Fibroblast of the conjunctiva (primary cell): ENCODE measurements at places on chromosomes 11 and 22.

GRCh38 chr11:128761339-128761738, 67.5 kb downstream of the FLI1 start:
- DNase-seq, result no peak

DNA sequence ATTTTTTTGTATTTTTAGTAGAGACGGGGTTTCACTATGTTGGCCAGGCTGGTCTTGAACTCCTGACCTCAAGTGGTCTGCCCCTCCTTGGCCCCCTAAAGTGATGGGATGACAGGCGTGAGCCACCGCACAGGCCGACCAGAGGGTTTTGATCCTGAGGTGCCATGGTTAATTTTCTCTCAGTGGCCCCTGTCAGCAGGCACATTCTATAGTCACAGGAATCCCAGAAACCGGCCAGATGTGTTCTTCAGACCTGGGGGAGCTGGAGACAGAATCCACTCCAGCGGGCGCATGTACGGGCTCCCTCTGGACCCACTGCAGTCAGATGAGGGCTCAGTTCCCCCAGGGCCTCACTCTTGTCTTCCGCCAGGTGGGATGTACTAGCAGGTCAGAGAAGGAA, 17.0 kb downstream of the IGLL1 start:
- no peak for DNase-seq

GRCh38 chr11:576811-577610, 741 bp downstream of the PHRF1 start:
- no peak for DNase-seq

- no peak for DNase-seq
These were observed 65.6 kb downstream of the LARGE1 start for GRCh38 chr22:33854724-33855123.

DNA sequence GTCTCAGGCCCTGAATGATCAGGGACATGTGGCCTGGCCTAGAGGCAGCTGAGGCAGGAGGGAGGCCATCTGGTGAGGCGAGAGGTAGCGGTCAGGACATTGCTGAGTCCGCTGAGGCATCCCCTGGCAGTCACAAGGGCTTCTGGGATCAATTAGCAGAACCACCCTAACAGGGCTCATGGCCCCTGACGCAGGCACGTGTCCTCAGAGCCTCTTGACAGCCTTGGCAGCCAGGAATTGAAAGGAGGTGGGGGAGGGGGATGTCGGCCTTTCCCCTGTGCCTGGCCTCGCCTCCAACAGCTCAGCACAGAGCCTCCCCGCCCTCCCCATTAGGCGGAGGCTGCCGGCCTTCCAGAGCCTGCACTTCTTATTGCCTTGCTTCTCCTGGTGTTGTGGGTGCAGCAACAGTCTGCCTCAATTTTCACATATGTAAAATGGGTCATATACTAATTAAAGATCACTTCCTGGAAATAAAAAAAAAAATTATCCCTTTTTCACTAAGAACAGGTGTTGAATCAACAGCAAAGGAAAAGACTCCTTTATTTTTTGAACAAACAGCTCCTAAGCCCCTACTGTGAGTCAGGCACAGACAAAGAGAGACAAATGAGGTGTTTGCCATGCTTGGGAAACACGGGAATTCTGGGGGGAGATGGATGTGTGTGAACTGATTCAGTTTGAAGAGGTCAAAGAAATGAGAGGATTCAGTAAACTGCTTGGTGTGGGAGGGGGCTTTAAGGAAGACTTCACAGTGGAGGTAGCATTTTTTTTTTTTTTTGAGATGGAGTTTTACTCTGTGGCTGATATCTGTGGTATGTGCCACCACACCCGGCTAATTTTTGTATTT, 55.3 kb downstream of the NFAM1 start:
- peak; percentile 90 for DNase-seq

- DNase-seq, result peak; percentile 10
These were observed 98.0 kb downstream of the KIF18A start for GRCh38 chr11:28009996-28010395.

DNA sequence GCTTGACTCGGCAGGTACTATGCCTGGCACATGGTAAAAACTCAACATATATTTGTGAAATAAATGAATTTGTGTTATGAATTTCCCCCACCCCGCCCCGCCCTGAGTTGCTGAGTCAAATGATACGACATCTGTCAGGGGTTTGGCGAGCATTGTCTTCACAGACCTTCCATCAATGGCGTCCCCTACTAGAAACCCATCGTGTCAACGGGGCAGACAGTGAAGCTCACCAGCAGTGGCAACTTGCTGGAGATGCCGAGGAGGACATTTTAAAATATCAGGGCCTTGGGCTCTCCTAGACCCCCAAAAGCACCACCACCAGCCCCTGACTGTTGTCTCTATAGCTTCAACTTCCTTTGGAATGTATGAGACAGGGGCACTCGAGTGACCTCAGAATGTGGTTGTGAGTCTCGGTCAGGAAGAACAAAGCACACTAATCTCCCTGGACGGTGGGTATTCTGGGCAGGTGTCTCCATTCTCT, 761 bp upstream of the NXF1 start:
- no peak for DNase-seq

- DNase-seq, result no peak
These were observed at the start of gene CD3G for GRCh38 chr11:118343981-118344515. Gene CD3G (plus strand): TSS chr11:118344344. CDS start chr11:118344424, 80 bp downstream.

GRCh38 chr22:29914165-29914564, 31.2 kb downstream of the MTMR3 start:
- DNase-seq, result peak; percentile 38

DNA sequence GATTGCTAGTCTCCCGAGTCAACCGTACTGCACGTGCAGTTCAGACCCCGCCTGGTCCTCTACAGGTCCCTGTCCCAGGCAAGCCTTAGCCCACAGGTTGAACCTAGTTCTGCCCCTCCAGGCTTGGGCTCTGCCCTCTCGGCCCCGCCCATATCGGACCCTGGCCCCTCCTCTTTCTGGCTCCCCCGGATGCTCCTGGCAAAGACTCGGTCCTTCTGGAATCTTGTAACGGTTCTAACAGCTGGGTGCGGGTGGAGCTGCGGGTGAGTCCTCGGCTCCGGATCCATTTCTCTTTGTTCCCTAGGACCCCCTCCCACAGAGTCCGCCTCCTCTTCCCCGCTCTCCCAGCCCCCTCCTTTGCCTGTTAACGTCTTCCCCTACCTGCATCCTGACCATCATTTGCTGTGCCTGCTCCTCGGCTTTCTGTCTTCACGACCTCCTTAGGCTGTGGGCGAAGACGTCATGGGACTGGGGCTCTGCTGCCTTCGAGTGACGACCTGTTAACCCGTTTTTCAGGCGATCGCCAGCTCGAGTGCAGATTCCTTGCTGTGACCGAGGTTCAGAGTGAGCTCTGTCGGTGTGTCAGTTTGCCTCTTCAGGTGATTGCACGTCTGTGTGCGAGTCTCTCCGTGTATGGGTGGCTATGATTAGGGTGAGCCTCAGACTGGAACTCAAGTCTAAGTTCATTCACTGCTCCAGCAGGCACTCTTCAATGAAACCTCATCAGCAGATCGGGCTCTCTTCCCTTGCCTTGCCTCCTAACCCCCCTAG, at the start of gene DNHD1:
Gene DNHD1 (plus strand): TSS at position 212 of the 771 bp plus-strand sequence. CDS start 936 bp downstream, outside the sequence.
- no peak for DNase-seq

DNA sequence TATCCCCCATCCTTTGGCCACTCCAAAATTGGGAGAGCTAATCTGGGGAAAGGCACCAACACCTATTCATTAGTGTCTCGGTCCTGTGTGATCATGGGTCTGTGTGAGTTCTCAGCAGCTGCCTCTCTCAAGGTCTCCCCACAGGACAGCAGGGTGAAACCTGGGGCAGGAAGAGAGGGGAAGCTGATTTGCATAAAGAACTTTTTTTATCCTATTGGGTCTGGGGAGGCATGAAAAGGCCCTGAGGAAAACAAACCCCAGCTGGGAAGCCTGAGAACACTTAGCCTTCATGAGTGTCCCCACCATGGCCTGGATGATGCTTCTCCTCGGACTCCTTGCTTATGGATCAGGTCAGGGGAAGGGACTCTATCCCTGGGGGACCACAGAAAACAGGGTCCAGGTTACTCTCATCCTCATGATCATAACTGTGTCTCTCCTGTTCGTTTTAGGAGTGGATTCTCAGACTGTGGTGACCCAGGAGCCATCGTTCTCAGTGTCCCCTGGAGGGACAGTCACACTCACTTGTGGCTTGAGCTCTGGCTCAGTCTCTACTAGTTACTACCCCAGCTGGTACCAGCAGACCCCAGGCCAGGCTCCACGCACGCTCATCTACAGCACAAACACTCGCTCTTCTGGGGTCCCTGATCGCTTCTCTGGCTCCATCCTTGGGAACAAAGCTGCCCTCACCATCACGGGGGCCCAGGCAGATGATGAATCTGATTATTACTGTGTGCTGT, 116.0 kb upstream of the TOP3B start:
- DNase-seq, result no peak

DNA sequence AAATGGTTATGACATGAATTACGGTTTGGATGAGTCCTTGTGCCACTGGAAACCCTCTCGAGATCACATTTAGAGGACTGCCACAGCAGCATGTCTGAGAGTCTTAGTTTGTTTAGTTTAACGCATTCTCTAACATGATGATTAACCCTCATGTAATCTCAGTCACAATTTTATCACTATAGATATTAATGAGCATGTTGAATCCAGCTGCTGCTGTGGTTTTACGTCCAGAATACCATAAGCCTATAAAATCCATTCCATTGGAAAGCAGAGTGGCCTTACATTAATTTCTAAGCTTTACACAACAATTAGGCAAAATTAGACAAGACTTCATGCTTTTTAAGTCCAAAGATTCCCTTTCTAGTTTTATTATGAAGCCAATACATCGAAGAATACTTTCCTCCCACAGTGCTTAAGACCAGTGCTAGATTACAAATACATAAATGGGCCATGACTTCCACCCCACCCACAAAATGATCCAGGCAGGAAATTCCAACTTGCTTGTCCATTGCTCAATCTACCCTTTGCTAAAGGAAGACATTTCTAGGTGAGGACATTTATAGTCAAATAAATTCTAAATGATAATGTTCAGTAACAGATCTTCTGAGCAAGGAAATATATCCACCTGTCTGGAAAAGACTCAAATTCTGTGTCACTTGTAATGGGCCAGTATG, 3.5 kb upstream of the ELMOD1 start:
- DNase-seq, result no peak

DNA sequence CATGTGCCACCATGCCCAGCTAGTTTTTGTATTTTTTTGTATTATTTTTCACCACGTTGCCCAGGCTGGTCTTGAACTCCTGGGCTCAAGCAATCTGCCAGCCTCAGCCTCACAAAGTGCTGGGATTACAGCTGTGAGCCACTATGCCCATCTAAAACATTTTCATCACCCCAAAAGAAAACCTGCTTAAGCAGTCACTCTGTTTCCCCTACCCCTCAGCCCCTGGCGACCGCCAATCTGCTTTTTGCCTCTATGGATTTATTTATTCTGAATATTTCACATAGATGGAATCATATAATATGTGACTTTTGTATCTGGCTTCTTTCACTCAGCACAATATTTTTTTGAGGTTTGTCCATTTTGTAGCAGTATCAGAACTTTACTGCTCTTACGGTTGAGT, 18.6 kb upstream of the P2RY2 start:
- no peak for DNase-seq

DNA sequence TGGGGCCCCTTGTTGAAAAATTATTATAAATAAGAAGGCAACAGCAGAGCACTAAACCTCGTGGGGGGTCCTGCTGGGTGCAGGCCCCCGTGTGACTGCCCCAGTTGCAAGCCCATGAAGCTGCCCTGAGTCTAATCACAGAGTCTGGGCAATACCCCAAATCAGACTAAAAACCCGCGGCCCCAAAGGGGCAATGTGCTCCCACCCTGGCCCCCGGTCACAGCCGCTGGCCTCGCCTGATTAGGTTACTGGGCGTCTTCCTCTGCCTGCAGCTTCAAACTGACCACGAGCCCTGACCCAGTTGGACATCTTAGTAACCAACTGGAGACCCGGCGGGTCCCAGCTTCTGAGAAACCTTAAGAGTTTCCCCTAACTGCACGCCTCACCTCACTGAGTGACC, 1.6 kb downstream of the CXCR5 start:
- no peak for DNase-seq

- peak; percentile 82 for DNase-seq
These were observed 239.9 kb upstream of the ZC3H12C start for GRCh38 chr11:109853156-109853776.

DNA sequence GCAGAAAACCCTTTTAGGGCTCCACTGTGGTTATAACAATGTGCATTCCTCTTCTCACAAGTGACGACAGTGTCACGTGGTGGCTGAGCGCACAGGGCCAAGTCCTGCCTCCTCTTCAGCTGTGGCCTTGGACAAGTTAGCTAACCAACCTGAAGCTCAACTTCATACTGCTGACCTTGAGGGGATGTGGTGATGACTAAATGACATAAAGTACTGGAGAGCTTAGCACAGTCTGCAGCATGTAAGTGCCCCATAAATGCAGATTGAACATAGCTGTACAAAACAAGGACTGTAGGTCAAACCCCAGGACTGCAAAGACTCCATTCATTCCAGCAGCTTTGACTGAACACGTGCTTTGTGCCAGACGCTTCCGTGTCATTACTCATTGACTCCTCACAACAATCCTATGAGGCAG, 20.1 kb upstream of the MRGPRX2 start:
- no peak for DNase-seq

DNA sequence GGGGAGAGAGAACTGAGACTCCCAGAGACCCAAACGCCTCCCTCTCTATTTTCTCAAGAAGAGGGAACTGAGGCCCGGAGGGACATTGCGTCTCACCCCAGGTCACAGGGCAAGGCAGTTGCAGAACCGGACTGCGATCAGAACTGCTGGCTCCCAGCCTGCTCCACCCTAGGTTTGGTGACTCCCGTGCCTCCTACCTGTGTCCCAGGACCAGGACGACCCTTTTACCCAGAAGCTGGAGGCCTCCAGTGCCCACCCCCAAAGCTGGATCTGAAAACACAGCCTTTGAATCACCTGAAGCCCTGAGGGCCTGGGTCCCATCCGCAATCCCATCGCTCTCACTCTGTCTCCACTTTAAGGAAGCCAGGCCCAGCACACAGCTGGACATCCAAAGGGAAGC, 1.4 kb downstream of the GSTT4 start:
- DNase-seq, result no peak

DNA sequence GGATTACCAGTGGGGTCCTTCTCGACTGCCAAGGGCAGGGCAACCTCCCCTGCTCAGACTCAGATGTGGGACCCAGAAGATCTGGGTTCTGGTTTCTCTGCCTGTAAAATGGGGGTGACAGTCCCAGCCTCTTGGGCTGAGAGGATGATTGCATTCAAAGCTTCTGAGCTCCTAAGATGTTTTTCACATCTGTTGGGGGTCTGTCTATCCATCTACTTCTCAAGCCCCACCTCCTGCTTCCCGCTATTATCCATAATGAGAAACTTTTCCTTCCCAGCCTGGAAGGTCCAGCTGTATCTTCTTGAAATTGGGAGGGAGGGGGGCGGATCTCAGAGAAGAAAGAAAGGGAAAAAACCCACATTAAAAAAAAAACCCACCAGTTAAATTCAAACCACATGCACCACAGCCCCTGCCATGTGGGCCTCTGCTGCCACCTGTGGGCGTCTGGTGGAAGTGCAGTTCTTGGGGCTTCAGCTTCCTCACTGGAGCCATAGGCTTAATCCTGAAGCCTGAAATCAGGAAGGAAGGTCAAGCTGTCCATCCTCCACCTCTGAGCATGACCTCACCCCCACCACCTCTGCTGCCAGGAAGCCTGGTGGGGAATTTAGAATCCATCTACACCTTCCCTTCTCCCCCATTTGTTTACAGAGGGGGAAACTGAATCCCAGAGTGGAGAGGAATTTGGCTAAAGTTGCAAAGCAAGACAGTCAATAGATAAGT, 27.3 kb downstream of the ARHGEF17 start:
- peak; percentile 67 for DNase-seq
